ENCODE measurements at places on chromosomes 7 and 10. TPM values are rescaled to one million over a fixed set of nuclear protein-coding genes. Genes with fewer than 3 reads are reported as not detected.

- no peaks in the 10 kb centered on the region for H3K36me3 ChIP-seq
- H3K4me3 ChIP-seq: no peak overlapping the region
- DNase-seq: no peak
- H3K27me3 ChIP-seq: no peaks in the 10 kb centered on the region
- peaks cover 6% of the 10 kb centered on the region for H3K4me1 ChIP-seq
- no peak overlapping the region for H3K27ac ChIP-seq
These were observed 85.2 kb downstream of the ADARB2 start for GRCh38 chr10:1652151-1652550.

GRCh38 chr7:92698237-92698841 lies 108.1 kb upstream of the FAM133B start:
- H3K27ac ChIP-seq: peak overlapping the region; percentile 96
- no peak for DNase-seq
- no peaks in the 10 kb centered on the region for H3K27me3 ChIP-seq
- H3K4me3 ChIP-seq: peak overlapping the region; percentile 63
- H3K36me3 ChIP-seq: no peaks in the 10 kb centered on the region

GRCh38 chr10:51733057-51733456 lies 33.7 kb upstream of the CSTF2T start:
- H3K27ac ChIP-seq: no peak overlapping the region
- H3K27me3 ChIP-seq: no peaks in the 10 kb centered on the region
- peaks cover 9% of the 10 kb centered on the region for H3K4me1 ChIP-seq
- H3K36me3 ChIP-seq: no peaks in the 10 kb centered on the region

- peaks cover 38% of the 10 kb centered on the region for H3K4me1 ChIP-seq
- no peaks in the 10 kb centered on the region for H3K27me3 ChIP-seq
- no peak overlapping the region for H3K4me3 ChIP-seq
- no peaks in the 10 kb centered on the region for H3K36me3 ChIP-seq
- DNase-seq: no peak
These were observed 63.6 kb upstream of the COL13A1 start for GRCh38 chr10:69738071-69738470.

- H3K27me3 ChIP-seq: peaks cover 31% of the 10 kb centered on the region
- no peak for DNase-seq
- peaks cover 14% of the 10 kb centered on the region for H3K4me1 ChIP-seq
- H3K4me3 ChIP-seq: no peak overlapping the region
- H3K27ac ChIP-seq: peak overlapping the region; percentile 73
These were observed 94.0 kb downstream of the SORBS1 start for GRCh38 chr10:95467162-95467599.

DNA sequence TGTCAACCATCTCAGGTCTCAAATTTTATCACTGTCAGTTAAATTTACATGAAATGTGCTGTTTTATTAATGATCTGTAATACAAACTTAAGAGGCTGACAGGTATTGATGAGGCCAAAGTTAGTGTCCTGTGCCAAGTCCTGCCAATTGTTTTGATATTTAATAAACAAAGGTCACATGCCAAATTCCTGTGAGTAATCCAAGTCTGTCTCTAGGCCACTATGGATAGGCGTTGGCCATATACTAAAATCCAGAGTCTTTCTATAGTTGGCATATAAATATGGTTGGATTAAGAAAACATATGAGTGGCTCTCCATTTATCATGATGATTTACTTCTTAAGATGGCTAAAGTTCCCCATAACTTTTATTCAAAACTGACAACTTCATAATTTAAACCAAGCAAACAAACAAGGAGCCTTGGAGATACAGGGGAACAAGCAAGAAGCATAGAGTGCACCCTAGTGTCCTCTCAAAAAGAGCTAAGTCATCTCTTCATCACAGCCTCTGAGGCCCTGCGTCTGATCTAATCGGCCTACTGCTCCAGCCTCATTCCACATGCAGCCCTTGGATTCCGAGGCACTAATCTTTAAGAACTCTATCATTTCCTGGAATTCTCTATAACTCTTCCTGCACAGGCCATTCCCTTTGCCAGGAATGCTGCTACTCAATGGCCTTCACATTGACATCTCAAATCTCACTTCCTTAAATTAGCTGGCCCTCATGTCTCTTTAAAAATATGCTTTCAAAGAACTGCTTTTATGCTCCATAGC lies 32.7 kb upstream of the NRCAM start:
- DNase-seq: no peak
- H3K36me3 ChIP-seq: peaks cover 22% of the 10 kb centered on the region
- no peaks in the 10 kb centered on the region for H3K4me1 ChIP-seq
- H3K4me3 ChIP-seq: no peak overlapping the region

DNA sequence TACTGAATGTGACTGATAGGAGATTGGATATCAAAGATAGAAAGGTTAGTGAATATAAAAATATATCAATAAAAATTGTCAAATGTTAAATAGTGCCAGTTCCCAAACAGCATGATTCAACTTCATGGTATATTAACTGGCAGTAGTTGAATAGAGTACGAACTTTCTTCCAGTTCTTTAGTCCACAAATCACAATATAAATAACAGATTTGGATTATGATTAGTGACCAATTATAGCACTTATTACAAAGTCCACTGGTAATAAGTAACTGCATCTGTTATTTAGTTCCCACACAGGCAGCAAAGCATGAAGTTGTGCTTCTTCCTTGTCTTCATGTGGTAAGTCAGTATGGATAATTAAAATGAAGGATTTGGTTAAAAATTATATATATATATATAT lies 243.0 kb upstream of the VWC2 start:
- no peaks in the 10 kb centered on the region for H3K27me3 ChIP-seq
- H3K27ac ChIP-seq: no peak overlapping the region

DNA sequence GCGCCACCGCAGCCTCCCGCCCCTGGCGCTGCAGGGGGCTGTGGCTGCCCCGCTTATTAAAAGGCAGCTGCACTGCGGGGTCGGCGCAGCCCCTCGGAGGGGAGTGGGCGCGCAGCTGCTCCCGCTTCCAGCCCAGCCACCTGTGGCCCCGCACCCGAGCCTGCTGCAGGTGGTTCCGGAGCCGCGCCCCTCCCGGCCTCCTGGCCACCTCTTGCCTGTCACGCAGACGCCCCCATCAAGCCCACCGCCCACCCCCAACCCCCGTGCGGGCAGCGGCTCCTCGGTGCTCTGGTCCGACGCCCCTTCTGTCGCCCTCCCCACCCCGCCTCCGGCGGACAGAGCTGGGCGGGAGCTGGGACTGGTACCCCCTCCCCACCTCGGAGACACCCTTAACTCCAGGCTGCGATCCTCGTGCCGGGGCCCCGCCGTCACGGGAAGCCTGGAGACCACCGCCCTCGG lies 549 bp downstream of the CALY start:
- no peak for DNase-seq
- H3K27me3 ChIP-seq: peaks cover 26% of the 10 kb centered on the region
- no peak overlapping the region for H3K27ac ChIP-seq
- no peak overlapping the region for H3K4me3 ChIP-seq

- H3K36me3 ChIP-seq: peaks cover 4% of the 10 kb centered on the region
- no peak overlapping the region for H3K4me3 ChIP-seq
- peaks cover 53% of the 10 kb centered on the region for H3K4me1 ChIP-seq
- no peak overlapping the region for H3K27ac ChIP-seq
These were observed 32.8 kb downstream of the BICC1 start for GRCh38 chr10:58545427-58545826.

- H3K27me3 ChIP-seq: no peaks in the 10 kb centered on the region
- H3K4me3 ChIP-seq: no peak overlapping the region
- peaks cover 1% of the 10 kb centered on the region for H3K4me1 ChIP-seq
- DNase-seq: no peak
- peaks cover 44% of the 10 kb centered on the region for H3K36me3 ChIP-seq
These were observed 99.6 kb downstream of the ADD3 start for GRCh38 chr10:110107430-110107829.

GRCh38 chr7:4325732-4326131 lies 356.4 kb upstream of the FOXK1 start:
- no peaks in the 10 kb centered on the region for H3K27me3 ChIP-seq
- no peaks in the 10 kb centered on the region for H3K36me3 ChIP-seq
- no peak overlapping the region for H3K4me3 ChIP-seq

GRCh38 chr10:33302208-33302829 lies 32.1 kb downstream of the NRP1 start:
- H3K27me3 ChIP-seq: no peaks in the 10 kb centered on the region
- H3K27ac ChIP-seq: peak overlapping the region; percentile 68
- H3K36me3 ChIP-seq: peaks cover 39% of the 10 kb centered on the region
- peaks cover 87% of the 10 kb centered on the region for H3K4me1 ChIP-seq
- no peak overlapping the region for H3K4me3 ChIP-seq

DNA sequence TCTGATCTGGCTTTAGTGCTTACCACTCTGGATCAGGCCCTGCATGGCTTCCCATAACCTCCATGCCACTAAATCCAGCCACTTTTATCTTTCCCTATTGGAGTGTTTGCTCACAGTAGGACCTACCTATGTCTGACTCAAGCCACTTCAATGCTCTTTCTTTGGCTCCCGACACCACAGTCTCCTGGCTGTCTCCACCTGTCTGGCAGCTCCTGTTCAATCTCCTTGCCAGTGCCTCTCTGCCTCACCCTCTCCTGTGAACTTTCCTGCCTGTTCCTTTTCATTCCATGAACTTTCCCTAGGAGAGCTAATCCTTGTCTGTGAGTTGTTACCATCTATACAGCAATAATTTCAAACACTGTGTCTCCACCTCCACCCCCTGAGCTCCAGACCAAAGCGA lies 82.6 kb upstream of the UCN3 start:
- DNase-seq: no peak
- no peak overlapping the region for H3K4me3 ChIP-seq
- H3K27me3 ChIP-seq: peaks cover 45% of the 10 kb centered on the region
- H3K36me3 ChIP-seq: no peaks in the 10 kb centered on the region
- no peak overlapping the region for H3K27ac ChIP-seq

DNA sequence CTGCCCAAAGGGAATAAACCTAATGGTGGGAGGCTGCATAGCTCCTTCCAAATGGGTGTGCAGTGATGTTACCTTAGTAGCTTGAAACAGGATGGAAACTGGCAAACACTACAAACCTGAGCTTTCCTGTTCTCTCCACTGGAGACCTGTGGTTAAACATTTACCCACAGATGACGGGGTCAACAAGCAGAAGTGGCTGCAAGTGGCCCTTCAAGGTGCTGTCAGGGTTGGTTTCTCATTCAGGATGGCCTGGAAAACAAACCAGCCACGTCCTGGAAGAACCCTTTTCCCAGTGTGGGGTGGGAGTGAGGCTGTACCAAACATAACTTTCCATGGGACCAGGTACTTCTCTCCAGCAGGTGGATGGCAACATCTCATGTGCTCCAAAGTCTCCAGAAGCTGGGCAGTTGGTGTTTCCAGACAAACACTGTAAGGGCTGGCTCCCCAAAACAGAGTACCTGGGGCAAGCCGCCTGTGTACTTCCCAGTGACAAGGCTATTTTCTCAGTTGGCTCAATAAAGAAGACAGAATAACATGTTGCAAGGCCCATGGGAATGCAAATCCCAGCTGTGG lies 67.5 kb downstream of the DNAJB9 start:
- H3K27me3 ChIP-seq: peaks cover 22% of the 10 kb centered on the region
- no peak for DNase-seq
- H3K4me1 ChIP-seq: no peaks in the 10 kb centered on the region

GRCh38 chr7:153698046-153698445 lies 354.2 kb upstream of the DPP6 start:
- H3K27ac ChIP-seq: no peak overlapping the region
- H3K27me3 ChIP-seq: no peaks in the 10 kb centered on the region
- no peaks in the 10 kb centered on the region for H3K4me1 ChIP-seq
- no peak overlapping the region for H3K4me3 ChIP-seq

GRCh38 chr7:2522780-2523433 lies 3.3 kb downstream of the LFNG start:
- H3K4me1 ChIP-seq: peaks cover 66% of the 10 kb centered on the region
- peak overlapping the region; percentile 44 for H3K27ac ChIP-seq
- H3K36me3 ChIP-seq: peaks cover 4% of the 10 kb centered on the region

DNA sequence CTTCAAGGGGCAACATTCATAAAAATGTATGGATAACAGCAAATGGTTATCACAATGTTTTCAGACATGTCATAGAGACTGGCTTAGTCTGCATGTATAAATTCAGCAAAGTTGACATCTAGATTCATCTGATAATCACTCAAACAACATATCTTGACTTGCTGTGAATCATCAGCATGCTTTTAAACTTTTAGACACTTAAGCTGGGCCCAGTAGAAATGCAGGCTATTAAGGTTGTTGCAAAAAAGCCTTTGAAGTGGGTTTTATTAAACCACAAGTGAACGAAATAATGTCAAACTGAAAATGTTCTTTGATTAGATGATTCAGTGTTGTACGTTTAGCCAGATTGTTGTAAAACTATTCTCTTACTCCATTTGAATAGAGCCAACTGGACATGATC lies 759.6 kb downstream of the NXPH1 start:
- H3K27ac ChIP-seq: no peak overlapping the region
- no peaks in the 10 kb centered on the region for H3K4me1 ChIP-seq
- no peak overlapping the region for H3K4me3 ChIP-seq
- no peak for DNase-seq
- H3K36me3 ChIP-seq: no peaks in the 10 kb centered on the region

DNA sequence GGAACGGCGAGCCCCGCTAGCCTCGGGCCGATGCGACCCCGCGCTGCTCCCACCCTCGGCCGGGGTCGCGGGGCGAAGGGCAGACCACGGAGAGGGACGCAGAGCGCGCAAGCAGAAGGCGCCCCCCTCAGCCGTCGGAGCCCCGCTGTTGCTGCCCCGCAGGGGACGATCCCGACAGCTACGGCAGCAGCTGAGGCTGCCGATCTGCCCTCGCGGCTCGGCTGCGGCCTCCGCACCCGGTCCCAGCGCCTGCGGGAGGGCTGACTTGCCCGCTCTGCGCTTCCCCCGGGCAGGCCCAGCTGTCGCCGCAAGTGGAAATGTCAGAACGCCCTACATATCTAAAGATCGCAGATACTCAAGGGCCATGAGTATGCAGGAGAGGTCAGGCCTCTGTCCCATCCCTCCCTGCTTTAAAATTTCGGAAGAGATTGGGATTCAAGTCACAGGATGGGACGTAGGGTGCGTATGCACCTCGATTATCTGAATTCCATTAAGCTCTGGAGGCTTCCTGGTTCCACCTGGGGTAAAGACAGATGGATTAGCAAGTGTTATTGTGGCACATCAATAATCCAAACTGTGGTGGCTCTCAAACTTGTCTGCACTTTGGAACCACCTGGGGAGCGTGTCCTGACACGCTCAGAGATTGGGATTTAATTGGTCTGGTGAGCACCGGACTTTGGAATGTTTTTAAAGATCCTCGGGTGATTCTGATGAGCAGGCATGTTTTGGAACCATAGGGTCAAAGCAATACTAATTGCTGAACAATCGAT lies at the start of gene CRPPA:
CRPPA (minus strand) TSS at position 206 of the 770 bp plus-strand sequence. CDS start 216 bp downstream, outside the sequence.
- H3K4me1 ChIP-seq: peaks cover 27% of the 10 kb centered on the region
- H3K36me3 ChIP-seq: no peaks in the 10 kb centered on the region
- H3K27me3 ChIP-seq: no peaks in the 10 kb centered on the region
- peak; percentile 87 for DNase-seq
- H3K4me3 ChIP-seq: peak within 1 kb of the TSS; percentile 90
- H3K27ac ChIP-seq: peak within 1 kb of the TSS; percentile 99

The CLCN1 gene
- not detected for total RNA-seq

The TSPAN15 gene
- total RNA-seq: 0.94 TPM

The TMEM236 gene
- 0.08 TPM for total RNA-seq

The A1CF gene
- not detected for total RNA-seq

The WDFY4 gene
- total RNA-seq: not detected

The NEUROD6 gene
- total RNA-seq: not detected

The RBP3 gene
- not detected for total RNA-seq

The IL6 gene
- not detected for total RNA-seq

The HTRA1 gene
- total RNA-seq: 1,546 TPM

The EFCAB10 gene
- total RNA-seq: not detected

All from osteocyte (in vitro differentiated cells).